ENCODE measurements at places on chromosomes 16 and 17.

- DNase-seq: no peak
These were observed 724.1 kb upstream of the SOX9 start for GRCh38 chr17:71396711-71397110.

DNA sequence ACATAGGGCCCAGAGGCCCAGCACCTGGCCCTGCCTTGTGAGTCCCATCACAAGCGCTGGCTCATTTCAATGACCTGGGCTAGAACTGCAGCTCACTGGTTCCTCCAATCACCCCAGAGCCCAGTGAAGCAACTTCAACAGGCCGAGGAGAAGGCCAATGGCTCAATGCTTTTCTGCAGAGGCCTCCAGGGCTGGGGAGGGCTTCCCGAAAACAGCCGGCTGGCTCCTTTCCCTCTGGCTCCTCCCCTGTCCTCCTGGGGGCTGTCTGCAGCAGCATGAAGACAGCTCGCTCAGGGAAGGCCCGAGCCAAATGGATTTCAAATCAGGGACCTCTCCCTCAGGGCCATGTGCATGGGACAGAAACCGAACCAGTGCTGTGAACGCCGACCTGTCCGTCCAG is 121.6 kb downstream of the ZNF423 start:
- no peak for DNase-seq

DNA sequence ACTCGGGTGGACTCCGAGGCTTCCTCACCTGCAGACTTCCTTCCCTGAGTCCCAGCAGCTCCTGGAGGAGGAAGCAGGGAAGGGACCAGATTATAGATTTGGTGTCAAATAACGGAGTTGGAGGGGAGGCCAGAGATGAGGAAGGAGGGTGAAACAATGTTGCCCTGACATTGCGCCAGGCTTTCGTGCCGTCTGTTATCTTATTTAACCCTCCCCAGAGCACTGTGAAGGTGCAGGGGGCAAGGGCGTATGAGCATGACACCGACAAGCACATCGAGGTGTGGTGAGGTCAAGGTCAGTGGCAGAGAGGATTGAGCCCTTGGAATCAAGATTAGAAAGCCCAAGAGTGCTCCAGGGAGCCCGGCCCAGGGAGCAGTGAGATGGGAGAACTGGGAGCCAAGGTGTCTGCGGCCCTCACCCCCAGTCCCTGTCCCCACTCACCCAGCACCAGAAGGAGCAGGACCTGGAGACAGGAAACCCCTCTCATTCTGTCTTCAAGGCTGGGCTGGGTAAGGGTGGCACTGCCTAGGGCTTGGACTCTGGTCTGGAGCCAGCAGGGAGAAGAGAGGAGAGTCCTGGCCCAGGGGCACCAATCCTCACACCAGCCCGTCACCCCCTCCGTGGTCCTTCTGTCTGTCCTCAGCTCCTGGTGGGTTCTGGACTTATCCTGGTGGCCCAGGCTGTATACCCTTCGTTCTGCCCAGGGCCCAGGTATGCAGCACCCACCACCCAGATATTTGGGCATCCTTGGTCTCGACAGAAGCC is 1.1 kb downstream of the PRSS33 start:
- no peak for DNase-seq

DNA sequence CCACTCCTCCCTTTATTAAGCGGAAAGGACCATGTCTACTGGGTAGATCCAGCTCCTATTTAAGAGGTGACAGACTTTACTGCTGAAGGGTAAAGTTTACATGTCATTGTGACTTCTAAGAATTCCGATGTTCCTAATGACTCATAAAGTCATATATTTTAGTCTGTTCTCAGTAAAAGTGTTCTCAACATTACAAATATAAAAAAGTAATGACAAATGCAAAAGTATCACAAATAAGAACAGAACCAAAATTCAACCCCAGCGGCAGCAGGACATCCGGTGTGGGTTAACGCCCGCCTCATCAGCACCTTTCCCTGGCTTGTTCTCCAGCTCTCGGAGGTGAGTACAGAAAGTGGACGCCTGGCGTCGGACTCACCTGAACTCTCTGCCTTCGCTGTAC is 6.8 kb downstream of the AXIN1 start:
- DNase-seq: no peak

DNA sequence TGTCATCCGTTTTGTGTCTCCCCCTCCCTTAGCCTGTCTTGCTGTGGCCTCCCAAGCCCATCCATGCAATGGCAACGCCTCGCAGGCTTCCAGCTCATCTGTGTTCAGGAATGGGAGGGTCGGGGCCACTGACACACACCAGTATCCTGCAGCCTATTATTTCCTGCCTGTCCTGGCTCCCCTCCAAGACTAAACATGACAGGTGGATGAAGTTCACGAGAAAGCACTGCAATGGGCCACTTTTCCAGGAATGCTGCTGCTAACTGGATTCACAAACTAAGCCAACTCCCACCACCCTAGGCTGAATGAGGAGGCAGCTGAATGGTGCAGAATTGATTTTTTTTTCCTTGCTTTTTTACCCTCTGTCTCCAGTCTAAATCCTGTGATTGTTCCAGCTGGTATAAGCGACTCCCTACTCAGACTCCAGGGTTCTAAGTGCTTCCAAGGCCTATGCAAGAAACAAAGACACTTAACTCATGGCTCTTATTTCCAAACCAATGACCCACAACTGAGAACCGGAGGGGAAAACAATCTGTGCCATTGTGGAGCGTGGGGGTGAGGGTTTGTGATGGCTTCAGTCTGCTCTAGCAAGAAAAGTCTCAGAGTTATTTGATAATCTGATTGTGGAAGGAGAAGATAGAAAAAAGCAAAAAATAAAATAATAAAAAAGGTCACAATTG is 23.3 kb downstream of the TMEM100 start:
- DNase-seq: no peak

DNA sequence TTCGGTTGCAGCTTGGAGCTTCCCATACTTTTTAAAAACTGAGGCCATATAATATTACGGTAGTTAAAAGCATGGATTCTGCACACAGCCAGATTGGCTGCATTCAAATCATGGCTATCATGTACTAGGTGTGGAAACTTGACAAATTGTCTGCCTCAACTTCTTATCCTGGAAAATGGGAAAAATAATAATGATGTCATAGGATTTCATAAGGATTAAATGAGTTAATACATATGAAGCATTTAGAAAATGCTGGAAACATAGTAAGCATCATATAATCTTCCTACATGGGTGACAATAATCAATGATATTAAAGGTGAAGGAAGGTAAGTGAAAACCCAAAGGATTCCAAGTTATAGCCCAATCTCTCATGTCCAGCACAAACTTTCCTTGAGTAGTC is 588.5 kb upstream of the HSBP1 start:
- no peak for DNase-seq

DNA sequence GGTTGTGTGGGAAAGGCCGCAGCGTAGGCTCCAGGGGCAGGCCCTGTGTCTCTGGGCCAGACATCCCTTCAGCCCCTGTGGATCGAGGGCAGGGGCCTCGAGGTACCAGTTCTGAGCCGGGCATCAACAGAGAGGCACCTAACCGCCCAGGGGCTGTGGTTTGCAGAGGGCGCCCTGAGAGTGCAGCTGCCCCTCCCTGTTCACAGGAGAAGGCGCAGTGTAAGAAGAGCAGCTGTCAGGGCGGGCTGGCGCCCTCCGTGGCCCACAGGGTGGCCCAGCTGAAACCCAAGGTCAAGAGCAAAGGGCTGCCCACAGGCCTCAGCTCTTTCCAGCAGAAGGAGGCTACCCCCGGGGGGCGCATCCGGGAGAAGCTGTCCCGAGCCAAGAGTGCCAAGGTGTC is 56.5 kb downstream of the ACTG1 start:
- DNase-seq: no peak

DNA sequence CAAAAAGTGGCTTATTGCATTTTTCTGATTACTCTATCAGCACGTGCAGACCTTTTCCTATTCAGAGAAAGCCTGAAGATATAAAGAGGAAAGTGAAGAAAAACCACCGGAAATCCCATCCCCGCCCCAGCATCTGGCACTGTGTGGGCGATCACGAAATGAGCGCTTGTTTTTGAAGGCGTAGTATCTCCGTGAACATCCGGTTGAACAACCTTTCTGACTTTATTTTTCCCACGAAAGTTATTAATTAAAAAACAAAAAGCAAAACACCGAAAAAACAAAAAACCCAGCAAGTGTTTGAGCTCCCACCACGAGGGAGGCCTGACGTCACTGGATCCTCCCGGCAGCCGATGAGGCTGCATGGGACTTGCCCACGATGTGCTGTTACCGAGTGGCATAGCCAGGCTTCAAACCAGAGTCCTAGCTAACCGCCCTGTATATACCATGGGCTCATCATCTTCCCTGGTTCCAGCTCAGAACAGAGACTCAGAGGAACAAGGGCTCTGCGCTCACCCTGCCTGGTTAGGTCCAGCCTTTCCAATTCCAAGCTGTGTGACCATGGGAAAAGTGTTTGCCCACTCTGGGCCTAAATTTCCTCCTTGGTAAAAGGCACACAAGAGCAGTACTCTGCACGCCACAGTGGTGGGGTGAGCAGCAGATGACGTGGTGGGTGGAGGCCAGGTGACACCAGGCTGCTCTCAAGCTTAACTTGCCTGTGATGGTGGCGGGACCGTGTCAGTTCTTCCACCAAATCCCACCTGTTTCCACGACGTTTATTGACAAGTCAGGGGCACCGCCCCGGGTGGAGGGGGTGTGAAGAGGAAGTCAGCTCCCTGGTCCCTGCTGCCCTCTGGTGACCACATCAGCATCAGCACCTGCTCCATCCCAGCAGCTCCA is 34.3 kb upstream of the IL21R start:
- DNase-seq: peak; percentile 28

Measured in fibroblast of skin of left quadriceps (primary cell).